ENCODE measurements at places on chromosomes 12 and 14. TPM values are rescaled to one million over a fixed set of nuclear protein-coding genes. Genes with fewer than 3 reads are reported as not detected.

- DNase-seq, result no peak
Measured at GRCh38 chr12:108823804-108824203, 33.6 kb downstream of the SSH1 start.

DNA sequence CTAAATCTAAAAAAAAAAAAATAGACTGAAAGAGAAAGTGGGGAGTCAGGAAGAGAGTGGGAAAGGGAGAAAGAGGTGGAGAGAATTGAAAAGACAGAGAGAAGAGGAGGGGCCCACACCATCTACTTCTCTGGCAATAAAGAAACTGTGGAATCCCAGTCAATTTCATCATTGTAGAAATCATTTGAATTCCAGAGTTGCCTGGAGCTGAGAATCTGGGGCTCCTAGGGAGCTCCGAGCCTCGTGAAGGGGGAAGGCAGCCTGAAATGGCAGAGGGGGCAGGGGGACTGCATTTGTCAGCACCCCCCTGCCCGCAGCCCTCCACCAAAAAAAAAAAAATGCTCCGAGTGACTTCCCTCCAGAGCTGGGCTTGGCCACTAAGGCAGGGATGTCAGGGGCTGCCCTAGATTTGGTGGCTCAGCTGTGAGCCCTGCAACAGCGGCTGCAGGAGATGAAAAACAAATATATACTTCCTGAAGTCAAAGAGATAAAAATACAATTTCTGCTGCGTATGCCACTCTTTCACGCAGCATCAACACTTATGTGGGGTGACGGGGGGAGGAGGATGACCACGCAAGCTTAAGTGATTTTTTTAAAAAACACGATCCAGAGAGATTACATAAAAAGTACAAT lies 80.5 kb downstream of the BCL11B start:
- DNase-seq, result no peak

DNA sequence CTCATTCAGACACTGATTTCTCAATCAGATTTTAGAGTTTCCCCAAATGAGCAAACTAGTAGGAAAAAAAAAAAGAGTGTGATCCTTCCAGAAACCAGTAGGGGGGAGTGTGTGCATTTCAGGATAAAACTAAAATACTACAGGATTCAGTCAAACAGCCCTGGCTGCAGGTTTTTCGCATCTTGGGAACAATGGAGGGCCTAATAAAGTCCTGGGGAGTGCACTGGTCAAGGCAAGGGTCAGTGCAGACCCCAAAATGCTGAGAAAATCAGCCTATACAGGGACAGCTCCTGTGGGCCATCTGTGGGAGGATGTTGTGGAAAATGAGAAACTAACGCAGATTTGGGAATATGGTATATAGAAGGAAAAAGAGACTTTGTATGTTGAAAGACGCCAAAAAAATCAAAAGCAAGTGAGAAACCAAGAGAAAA lies 22.2 kb upstream of the ABCD4 start:
- peak; percentile 53 for DNase-seq

DNA sequence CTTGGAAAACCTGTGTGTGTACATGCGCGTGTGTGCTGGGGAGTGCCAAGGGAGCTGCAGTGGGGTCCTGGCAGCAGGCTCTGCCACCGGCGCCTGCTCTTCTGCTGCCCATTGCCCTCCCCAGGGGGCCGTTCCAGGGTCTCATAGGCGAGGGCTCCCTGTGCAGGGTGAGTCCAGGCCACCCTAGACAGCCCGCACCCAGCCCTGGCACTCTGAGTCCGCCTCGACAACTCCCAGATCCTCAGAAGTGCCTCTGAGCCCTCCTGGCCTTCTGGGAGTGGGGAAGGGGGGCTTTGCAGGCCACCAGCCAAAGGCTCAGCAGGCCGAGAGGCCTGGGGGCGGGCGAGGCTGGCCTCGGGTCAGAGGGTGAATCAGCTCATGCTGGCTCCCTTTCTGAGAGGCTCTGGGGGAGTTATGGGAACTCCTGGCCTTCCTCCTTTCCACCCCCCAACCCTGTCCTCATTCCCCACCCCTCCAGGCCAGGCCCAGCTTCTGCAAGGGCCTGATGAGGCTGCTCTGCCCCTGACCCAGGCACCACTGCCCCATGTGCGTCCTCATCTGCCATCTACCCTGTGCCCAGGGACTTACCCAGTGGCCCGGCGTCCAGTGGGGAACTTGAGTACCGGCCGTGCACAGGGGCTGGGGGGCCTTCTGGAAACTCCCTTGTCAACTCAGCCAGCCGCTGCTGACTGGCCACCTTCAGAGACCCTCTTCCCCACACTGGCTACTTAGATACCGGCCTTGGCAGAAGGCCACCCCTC lies 2.1 kb upstream of the TEDC1 start:
- no peak for DNase-seq

- DNase-seq, result no peak
Measured at GRCh38 chr12:15842108-15842507, 40.1 kb upstream of the STRAP start.

GRCh38 chr12:8078398-8078797 lies 3.7 kb upstream of the NECAP1 start:
- no peak for DNase-seq

Gene RNASE7
- not detected for total RNA-seq

Gene CIROP
- total RNA-seq, result 0.10 TPM

Gene CAPZA3
- total RNA-seq, result not detected

Gene SLC8A3
- 39.9 TPM for total RNA-seq

Gene SLC17A8
- total RNA-seq, result 13.2 TPM
